ENCODE measurements at places on chromosomes 6 and 20.

- no peak for DNase-seq
Observed at GRCh38 chr6:94683409-94683808, 893.9 kb upstream of the MANEA start.

GRCh38 chr20:37457921-37458320 is 63.1 kb upstream of the NNAT start:
- DNase-seq: no peak

GRCh38 chr6:47595785-47596184 is 102.6 kb upstream of the ADGRF4 start:
- no peak for DNase-seq

GRCh38 chr6:163651426-163651825 is 236.9 kb downstream of the QKI start:
- no peak for DNase-seq

DNA sequence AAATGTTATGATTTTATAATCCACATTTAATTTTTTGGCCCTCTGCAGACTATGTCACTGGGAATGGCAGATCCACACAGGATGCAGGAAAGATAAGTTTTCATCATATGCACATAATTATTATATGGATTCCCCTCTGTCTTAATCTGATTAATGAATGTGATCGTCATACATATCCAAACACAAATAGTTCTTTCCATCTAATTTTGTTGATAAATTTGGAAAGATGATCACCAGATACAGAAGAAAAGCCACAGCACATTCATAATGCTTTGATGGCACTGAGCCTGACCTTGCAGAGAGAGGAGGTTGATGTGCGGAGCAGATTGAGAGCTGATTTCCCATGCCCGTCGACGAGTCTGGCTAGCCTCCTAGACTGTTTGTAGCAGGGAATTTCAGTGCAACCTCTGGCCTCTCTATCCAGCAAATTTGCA is 471.5 kb downstream of the EPM2A start:
- no peak for DNase-seq

GRCh38 chr6:90701146-90701781 is 114.4 kb upstream of the MAP3K7 start:
- DNase-seq: no peak

- no peak for DNase-seq
Observed at GRCh38 chr6:132456700-132457143, 55.4 kb upstream of the MOXD1 start.

- DNase-seq: no peak
Observed at GRCh38 chr20:17602493-17602892, 32.6 kb downstream of the DSTN start.
